ENCODE measurements at places on chromosomes 1 and 21. TPM values are rescaled to one million over a fixed set of nuclear protein-coding genes. Genes with fewer than 3 reads are reported as not detected.

DNA sequence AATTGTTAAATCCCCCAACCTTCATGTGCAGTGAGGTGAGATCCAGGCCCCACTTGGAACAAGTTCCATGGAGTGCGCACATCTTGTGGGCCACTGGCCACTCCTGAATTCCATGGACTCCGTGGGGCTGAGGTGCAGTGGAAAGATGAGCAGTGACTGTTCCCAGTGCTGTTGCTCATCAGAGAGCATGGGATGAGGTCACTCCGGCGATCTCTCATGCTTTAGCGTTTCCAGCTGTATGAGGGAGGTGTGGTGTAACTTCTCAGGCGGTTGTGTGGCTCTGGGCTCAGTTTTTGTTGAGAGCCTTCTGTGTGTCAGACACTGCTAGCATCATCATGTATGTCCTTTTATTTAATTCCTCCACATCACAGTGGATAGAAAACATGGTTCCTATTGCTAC, 96.2 kb downstream of the GALNT2 start:
- H3K4me1 ChIP-seq: no peaks in the 10 kb centered on the region
- H3K36me3 ChIP-seq: no peaks in the 10 kb centered on the region
- peak overlapping the region; percentile 29 for H3K27ac ChIP-seq
- peak; percentile 88 for DNase-seq
- no peak overlapping the region for H3K4me3 ChIP-seq

KCNT2 gene
- total RNA-seq: 1.8 TPM

EFNA3 gene
- 0.27 TPM for total RNA-seq

DNA sequence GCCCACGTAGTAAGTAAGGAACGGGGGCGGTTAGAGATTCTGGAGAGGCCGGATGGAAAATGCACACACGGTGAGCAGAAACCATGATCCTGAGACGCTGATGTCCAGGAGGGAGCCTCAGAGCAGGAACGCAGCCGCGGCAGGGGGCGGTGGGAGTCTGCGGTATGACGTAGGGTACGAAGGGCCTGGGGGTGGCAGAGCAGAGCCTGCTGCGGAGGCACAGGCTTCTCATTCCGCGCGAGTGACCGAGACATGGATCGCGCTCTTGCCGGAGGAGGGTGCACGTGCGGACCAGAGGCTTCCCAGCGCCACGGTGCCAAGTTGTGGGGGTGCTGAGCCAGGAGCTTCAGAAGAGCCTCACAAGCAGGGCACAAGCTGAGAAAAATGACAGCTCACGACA, 176.2 kb downstream of the KIF26B start:
- DNase-seq: no peak
- no peaks in the 10 kb centered on the region for H3K27me3 ChIP-seq
- H3K27ac ChIP-seq: no peak overlapping the region
- H3K4me1 ChIP-seq: no peaks in the 10 kb centered on the region

GRCh38 chr1:3779265-3779911, 6.8 kb downstream of the SMIM1 start:
- no peak overlapping the region for H3K4me3 ChIP-seq
- peaks cover 54% of the 10 kb centered on the region for H3K36me3 ChIP-seq
- no peaks in the 10 kb centered on the region for H3K27me3 ChIP-seq
- no peak for DNase-seq
- no peak overlapping the region for H3K27ac ChIP-seq

SPRR1B gene
- not detected for total RNA-seq

DNA sequence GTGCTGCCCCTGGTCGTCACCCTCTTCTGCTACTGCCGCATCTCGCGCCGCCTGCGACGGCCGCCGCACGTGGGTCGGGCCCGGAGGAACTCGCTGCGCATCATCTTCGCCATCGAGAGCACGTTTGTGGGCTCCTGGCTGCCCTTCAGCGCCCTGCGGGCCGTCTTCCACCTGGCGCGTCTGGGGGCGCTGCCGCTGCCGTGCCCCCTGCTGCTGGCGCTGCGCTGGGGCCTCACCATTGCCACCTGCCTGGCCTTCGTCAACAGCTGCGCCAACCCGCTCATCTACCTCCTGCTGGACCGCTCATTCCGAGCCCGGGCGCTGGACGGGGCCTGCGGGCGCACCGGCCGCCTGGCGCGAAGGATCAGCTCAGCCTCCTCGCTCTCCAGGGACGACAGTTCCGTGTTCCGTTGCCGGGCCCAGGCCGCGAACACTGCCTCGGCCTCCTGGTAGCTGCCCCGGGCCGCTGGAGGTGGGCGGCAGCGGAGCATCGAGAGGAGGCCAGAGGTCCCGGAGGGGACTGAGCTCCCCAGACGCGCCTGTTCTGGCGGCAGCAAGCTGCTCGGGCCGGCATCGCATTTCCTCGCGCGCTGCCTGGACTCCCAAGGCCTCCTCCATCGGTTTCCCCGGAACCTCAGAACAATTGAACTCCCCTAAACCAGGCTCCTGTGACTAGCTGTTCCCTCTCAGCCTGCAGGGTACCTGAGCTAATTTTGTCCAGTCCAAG, 1.1 kb downstream of the GPR25 start:
- DNase-seq: peak; percentile 50
- H3K4me1 ChIP-seq: peaks cover 15% of the 10 kb centered on the region
- H3K27me3 ChIP-seq: peaks cover 51% of the 10 kb centered on the region
- H3K36me3 ChIP-seq: no peaks in the 10 kb centered on the region
- H3K4me3 ChIP-seq: peak overlapping the region; percentile 39

DNA sequence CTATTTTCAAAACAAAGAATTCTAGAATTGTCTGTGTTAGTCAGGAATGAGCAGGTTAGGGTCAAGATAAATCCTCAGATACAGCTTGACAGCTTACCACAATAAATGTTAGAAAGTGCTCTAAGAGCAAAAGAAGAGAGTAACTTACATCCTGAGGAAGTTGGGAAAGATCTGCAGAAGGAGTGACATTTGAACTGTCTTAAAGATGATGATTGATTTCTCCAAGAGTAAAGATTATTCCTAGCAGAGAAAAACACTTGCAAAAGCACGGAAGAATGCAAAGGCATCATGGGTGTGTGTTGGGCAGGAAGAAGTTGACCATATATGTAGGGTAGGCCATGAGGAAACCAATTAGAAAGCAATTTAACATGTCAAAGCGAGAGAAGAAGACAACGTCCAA, 175.4 kb downstream of the LRRC7 start:
- no peaks in the 10 kb centered on the region for H3K27me3 ChIP-seq
- no peak for DNase-seq
- no peak overlapping the region for H3K27ac ChIP-seq

DNA sequence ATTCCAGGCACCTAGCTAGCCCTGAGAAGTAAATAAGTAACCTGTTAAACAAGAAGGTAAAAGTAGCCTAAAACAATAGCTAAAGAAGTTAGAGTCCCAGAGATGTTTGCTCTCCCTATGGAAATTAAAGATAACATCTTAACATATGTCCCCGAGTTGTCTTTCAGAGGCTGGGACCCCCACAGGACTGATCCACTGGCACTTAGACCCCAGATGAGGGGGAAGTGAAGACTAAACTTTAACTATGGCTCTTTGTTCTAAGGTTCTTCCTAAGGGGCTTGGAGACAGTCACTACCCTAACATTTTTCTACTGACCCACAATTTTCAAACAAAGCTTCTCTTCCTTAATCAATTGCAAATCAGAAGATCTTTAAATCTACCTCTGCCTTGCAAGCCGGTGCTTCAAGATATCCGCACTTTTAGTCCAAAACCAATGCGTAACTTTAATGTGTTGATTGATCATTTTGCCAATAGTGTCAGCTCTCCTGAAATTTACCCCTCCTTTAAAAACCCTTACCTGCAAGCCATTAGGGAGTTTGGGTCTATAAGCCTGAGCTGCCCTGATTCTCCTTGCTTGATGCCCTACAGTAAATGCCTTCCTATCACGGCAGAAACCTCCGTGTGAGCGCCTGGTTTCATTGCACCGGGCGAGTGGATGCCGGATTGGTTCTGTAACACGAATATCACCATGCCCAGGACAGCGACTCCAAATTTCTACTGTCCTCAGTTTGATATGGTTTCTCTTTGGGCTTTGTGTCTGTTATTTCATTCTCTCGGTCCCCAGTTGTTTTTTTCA, 404.4 kb downstream of the SIPA1L2 start:
- no peaks in the 10 kb centered on the region for H3K36me3 ChIP-seq
- H3K27ac ChIP-seq: no peak overlapping the region
- no peak overlapping the region for H3K4me3 ChIP-seq
- no peaks in the 10 kb centered on the region for H3K27me3 ChIP-seq

- H3K27ac ChIP-seq: peak overlapping the region; percentile 39
- peak overlapping the region; percentile 21 for H3K4me3 ChIP-seq
- no peak for DNase-seq
- no peaks in the 10 kb centered on the region for H3K36me3 ChIP-seq
- H3K27me3 ChIP-seq: no peaks in the 10 kb centered on the region
These were observed 34.1 kb downstream of the CLCA1 start for GRCh38 chr1:86502721-86503405.

All from sigmoid colon (tissue), 7 donors.